SK-N-SH treated with all-trans-retinoic acid at 6 μM for 48 hours (cell line): ENCODE measurements at places on chromosomes 3 and 15.
A peak's percentile ranks its signal among the peaks of the same experiment; 100 is the strongest.

DNA sequence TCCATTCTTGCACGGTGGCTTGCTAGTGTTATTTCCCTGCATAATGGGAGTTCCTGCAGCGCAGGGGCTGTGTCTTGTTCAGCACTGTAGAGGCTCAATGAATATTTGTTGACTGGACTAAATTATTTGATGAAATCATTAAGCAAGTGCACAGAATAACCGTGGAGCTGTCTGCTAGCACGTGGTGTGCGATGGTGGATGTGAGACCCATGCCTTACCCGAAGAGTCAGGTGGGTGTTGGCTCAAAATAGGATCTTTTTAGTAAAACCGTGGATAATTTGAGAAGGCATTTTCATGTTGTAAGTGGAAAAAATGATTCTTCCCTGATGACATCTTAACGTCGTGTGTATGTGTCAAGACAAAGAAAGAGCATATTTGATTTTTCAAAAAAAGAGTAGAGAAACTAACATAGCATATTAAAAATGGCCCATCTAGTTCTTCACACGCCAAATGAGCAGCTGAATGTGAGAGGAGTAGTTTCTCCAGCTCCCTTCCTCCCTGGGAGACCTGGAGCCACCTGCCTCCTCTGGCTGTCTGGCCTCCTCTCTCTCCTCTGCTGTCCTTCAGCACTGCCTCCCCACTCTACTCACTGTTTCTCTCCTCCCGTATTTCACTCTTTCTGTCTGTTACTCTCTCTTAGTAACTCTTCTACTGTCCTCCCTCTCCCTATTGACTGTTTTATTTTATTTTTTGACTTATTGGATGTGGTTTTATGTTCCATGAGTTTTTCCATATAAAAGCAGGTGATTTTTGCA lies 6.3 kb downstream of the FAM81A start:
- no peak for ATAC-seq

- ATAC-seq: no peak
Observed at GRCh38 chr3:157180262-157180661, 20.3 kb upstream of the CCNL1 start.

- ATAC-seq: peak; percentile 70
Observed at GRCh38 chr15:78065284-78065872, 12.1 kb downstream of the TBC1D2B start.

- ATAC-seq: peak; percentile 39
Observed at GRCh38 chr3:179450261-179450701, 989 bp downstream of the GNB4 start.

GRCh38 chr15:68373028-68373427 lies 58.9 kb downstream of the ITGA11 start:
- ATAC-seq: no peak

DNA sequence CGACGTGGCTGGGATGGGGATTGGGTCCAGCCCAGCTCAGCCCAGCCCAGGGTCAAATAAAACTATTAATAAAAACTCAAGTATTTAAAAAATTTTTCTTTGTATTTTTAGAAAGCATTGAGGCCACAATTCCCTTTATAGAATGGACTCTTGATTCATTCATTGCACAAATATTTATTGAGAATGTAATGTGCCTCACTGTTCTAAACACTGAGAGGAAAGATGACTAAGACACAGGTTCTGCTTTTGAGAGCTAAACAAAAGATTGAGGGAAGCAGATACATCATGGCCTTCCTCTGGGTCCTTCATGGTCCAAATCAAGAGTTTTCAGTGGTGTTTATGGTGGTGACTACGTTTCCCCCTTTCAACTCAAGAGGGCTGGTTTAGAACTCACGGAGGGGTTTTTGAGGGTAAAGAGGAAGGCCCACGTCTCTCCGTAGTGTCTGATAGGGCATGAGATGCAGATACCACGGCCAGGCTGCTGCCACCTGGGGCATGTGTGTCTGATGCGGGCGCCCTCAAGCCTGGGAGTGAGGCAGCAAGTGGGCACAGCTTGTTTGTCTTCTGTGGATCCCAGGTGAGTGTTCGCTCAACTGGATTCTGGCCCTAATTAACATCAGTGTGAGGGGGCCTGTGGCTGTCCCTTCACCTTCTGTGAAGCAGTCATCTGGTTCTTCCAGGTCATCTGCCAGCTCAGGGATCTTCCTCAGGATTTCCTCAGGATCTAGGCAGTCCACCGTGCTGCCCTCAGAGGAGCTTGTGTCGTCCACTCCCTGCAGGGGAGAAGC lies 73.5 kb upstream of the SCN5A start:
- ATAC-seq: no peak

DNA sequence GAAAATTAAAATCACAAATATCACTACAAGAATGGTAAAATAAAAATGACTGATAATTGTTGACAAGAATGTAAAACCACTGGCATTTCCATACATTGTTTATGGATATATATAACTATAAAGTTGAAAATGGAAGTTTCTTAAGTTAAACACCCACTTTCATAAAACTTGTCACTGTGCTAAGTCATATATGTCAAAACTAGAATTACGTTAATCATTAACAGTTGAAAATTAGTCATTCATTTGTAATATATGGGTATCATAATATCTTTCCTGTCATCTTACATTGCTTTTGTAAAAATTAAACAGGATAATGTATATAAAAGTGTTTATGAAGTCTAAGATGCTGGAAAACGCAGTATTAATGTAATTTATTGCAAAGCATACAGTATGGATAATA lies 1398.6 kb upstream of the ALCAM start:
- no peak for ATAC-seq

DNA sequence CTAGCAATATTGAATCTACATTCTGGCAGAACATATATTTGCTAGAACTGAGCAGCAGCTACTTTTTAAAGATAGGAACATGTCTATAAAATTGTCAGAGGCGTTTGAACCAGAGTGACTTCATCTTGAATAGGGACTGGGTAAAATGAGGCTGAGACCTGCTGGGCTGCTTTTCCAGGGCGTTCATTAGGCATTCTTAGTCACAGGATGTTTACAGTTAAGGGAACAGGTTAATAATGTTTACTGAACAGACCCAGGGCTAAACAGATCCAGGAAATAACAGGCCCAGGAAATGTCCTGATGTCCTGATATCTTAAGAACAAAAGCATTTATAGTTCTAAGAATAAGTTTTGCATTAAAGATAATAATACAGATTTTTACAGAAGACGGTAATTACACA lies 34.5 kb upstream of the B3GALNT1 start:
- no peak for ATAC-seq

DNA sequence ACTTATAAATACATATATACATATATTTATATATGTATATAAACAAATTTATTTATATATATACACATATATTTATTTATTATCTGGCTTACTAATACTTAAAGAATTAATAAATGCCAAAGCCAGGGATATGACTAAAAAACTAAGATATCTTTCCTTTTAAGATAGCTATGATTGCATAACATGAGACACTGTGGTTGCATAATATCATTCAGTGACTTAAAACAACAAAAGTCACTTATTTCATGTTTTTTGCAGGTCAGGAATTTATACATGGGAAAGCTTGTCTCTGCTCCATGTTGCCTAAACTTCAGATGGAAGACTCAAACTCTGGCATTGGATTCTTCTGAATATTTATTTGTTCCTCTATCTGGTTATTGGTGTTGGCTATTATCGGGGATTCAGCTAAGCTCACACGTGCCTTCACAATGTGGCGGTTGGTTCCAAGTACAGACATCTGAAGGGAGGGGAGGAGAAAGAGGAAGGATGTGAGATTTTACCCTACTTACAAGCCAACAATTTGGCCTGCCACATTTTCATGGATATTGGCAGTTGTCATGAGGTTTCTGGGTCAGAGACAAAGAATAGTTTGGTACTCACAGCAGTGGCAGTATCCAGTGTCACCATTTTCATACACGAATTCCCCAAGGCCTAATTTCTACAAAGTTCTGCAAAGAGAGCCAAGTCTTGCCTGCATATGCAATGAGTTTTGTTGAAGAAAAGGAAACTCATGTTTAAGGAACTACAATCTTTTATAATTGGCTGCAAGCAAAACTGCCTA lies 381.6 kb downstream of the EPHA3 start:
- ATAC-seq: no peak

GRCh38 chr3:43949594-43949993 lies 258.9 kb downstream of the ABHD5 start:
- no peak for ATAC-seq

GRCh38 chr3:126850370-126851085 lies 132.4 kb upstream of the PLXNA1 start:
- peak; percentile 92 for ATAC-seq
